ENCODE measurements at places on chromosomes 4 and X. TPM values are rescaled to one million over a fixed set of nuclear protein-coding genes. Genes with fewer than 3 reads are reported as not detected.

The CLDN22 gene
- not detected for total RNA-seq

The RNF150 gene
- 0.29 TPM for total RNA-seq

The LONRF3 gene
- total RNA-seq: 3.2 TPM

The DCAF4L1 gene
- total RNA-seq: 0.11 TPM

The ADGRG2 gene
- total RNA-seq: 6.0 TPM

The STOX2 gene
- total RNA-seq: 4.1 TPM

The MAGEA2 gene
- 0.07 TPM for total RNA-seq

The ITIH6 gene
- total RNA-seq: not detected

The HHIP gene
- total RNA-seq: 0.84 TPM

The CFAP97 gene
- total RNA-seq: 16.9 TPM

The GLUD2 gene
- 2.9 TPM for total RNA-seq

The C4orf54 gene
- not detected for total RNA-seq

The TIGD4 gene
- total RNA-seq: 0.20 TPM

The TMPRSS11E gene
- not detected for total RNA-seq

The C4orf50 gene
- total RNA-seq: not detected

The C1GALT1C1 gene
- total RNA-seq: 34.9 TPM

The TREX2 gene
- total RNA-seq: 2.0 TPM

The FAM47E gene
- total RNA-seq: not detected

The GLOD5 gene
- not detected for total RNA-seq

The TMEM271 gene
- not detected for total RNA-seq

The RXFP1 gene
- not detected for total RNA-seq

The GAB3 gene
- 0.76 TPM for total RNA-seq

The NOX1 gene
- total RNA-seq: 0.10 TPM

The AKAP14 gene
- total RNA-seq: not detected

The TMEM31 gene
- total RNA-seq: not detected

The COMMD8 gene
- total RNA-seq: 14.2 TPM

The MCF2 gene
- total RNA-seq: not detected

The NOA1 gene
- 15.2 TPM for total RNA-seq

The CT45A2 gene
- total RNA-seq: not detected

The LUZP4 gene
- total RNA-seq: not detected

The RHOXF2B gene
- not detected for total RNA-seq

The SEL1L3 gene
- 25.4 TPM for total RNA-seq

The SPRY1 gene
- total RNA-seq: 0.47 TPM

The FMR1NB gene
- not detected for total RNA-seq

The RAB41 gene
- total RNA-seq: not detected

The MAGEC3 gene
- total RNA-seq: not detected

The ARMCX1 gene
- total RNA-seq: 0.35 TPM

The DKK2 gene
- total RNA-seq: not detected

The DSPP gene
- total RNA-seq: not detected

The GPR34 gene
- 0.11 TPM for total RNA-seq

The PASD1 gene
- not detected for total RNA-seq

The CYLC1 gene
- total RNA-seq: not detected

The RRH gene
- total RNA-seq: 0.06 TPM

The EOLA1 gene
- 21.3 TPM for total RNA-seq

The HGFAC gene
- 0.24 TPM for total RNA-seq

The GAB1 gene
- total RNA-seq: 3.6 TPM

The SYTL4 gene
- 3.0 TPM for total RNA-seq

The PPP1R2C gene
- not detected for total RNA-seq

The CLGN gene
- total RNA-seq: 5.2 TPM
